WTC11 (cell line): ENCODE measurements at places on chromosomes 11 and 22. TPM values are rescaled to one million over a fixed set of nuclear protein-coding genes. Genes with fewer than 3 reads are reported as not detected.

GRCh38 chr11:17443000-17443399 is 33.6 kb downstream of the ABCC8 start:
- H3K27me3 ChIP-seq: peaks cover 50% of the 10 kb centered on the region
- H3K27ac ChIP-seq: no peak overlapping the region
- H3K36me3 ChIP-seq: no peaks in the 10 kb centered on the region
- H3K4me3 ChIP-seq: no peak overlapping the region
- peaks cover 14% of the 10 kb centered on the region for H3K4me1 ChIP-seq
- no peak for DNase-seq

DNA sequence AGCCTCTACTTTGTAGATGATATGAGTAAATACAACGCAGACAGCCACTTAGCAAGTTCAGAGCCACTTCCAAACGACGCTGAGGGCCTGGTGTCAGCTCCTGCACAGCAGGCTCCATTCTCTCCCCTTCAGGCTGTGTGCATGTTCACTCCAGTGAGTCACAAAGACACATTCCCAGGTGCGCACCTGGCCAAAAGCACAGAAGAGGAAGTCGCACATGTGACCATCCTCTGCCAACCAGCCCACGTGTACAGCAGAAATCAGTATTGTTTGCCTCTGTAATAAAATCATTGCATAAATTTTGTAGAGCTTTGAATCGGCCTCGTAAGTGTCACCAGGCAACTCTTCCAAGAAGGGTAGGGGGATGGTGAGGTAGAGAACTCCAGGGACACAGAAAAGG is 19.5 kb upstream of the TPH1 start:
- H3K27ac ChIP-seq: no peak overlapping the region
- 0 out of 2 replicates have a peak, but pooled peaks cover 6% of the 10 kb centered on the region for H3K4me1 ChIP-seq
- no peak overlapping the region for H3K4me3 ChIP-seq
- no peak for DNase-seq
- H3K27me3 ChIP-seq: no peaks in the 10 kb centered on the region

GRCh38 chr11:20374741-20375300 is 11.3 kb downstream of the HTATIP2 start:
- H3K27ac ChIP-seq: no peak overlapping the region
- peaks cover 5% of the 10 kb centered on the region; the same call in 1 of the 2 replicates for H3K36me3 ChIP-seq
- H3K4me3 ChIP-seq: no peak overlapping the region
- H3K27me3 ChIP-seq: no peaks in the 10 kb centered on the region
- H3K4me1 ChIP-seq: peaks cover 13% of the 10 kb centered on the region

- peaks cover 16% of the 10 kb centered on the region for H3K4me1 ChIP-seq
- no peak overlapping the region for H3K27ac ChIP-seq
- H3K36me3 ChIP-seq: no peaks in the 10 kb centered on the region
- H3K4me3 ChIP-seq: no peak overlapping the region
- H3K27me3 ChIP-seq: no peaks in the 10 kb centered on the region
These were observed 243.7 kb downstream of the KIRREL3 start for GRCh38 chr11:126756855-126757254.

- no peak overlapping the region for H3K4me3 ChIP-seq
- peaks cover 29% of the 10 kb centered on the region for H3K4me1 ChIP-seq
- H3K36me3 ChIP-seq: no peaks in the 10 kb centered on the region
- H3K27ac ChIP-seq: peak overlapping the region; percentile 61; the same call in 1 of the 2 replicates
These were observed 24.3 kb downstream of the KIAA0930 start for GRCh38 chr22:45216133-45217003.

- peaks cover 37% of the 10 kb centered on the region for H3K36me3 ChIP-seq
- H3K4me1 ChIP-seq: no peaks in the 10 kb centered on the region
- no peak overlapping the region for H3K27ac ChIP-seq
These were observed 10.7 kb upstream of the NAP1L4 start for GRCh38 chr11:3002871-3003270.

RAG2 gene
- not detected in 3 replicates for total RNA-seq
